ENCODE measurements at places on chromosomes 1 and 21. TPM values are rescaled to one million over a fixed set of nuclear protein-coding genes. Genes with fewer than 3 reads are reported as not detected.

- DNase-seq: no peak
These were observed 1.7 kb downstream of the TSPEAR start for GRCh38 chr21:44709426-44710293.

Gene CD84
- polyA plus RNA-seq: 3.2 TPM

GRCh38 chr1:61636814-61637213 is 88.1 kb downstream of the TM2D1 start:
- no peak for DNase-seq

DNA sequence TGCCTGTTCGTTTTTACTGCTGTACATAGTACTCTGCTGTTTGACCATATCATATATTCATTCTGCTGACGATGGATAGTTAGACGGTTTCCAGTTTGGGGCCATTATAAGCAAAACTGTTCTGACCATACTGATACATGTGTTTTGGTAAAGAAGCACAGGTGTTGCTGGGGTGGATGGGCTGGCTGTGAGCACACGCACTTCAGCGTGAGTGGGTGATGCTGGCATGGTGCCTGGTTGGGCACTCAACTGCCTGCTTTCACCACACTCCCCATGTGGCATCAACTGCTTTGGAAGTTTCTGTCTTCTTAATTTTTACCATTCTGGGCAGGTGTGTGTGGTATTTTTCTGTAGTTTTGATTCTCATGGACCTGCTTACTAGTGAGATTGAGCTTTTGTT is 37.3 kb downstream of the ADARB1 start:
- DNase-seq: no peak

GRCh38 chr1:215056584-215056983 is 26.0 kb upstream of the KCNK2 start:
- no peak for DNase-seq

GRCh38 chr1:180652792-180653191 is 21.0 kb downstream of the XPR1 start:
- no peak for DNase-seq

GRCh38 chr21:41900401-41900800 is 21.3 kb upstream of the PRDM15 start:
- no peak for DNase-seq

DNA sequence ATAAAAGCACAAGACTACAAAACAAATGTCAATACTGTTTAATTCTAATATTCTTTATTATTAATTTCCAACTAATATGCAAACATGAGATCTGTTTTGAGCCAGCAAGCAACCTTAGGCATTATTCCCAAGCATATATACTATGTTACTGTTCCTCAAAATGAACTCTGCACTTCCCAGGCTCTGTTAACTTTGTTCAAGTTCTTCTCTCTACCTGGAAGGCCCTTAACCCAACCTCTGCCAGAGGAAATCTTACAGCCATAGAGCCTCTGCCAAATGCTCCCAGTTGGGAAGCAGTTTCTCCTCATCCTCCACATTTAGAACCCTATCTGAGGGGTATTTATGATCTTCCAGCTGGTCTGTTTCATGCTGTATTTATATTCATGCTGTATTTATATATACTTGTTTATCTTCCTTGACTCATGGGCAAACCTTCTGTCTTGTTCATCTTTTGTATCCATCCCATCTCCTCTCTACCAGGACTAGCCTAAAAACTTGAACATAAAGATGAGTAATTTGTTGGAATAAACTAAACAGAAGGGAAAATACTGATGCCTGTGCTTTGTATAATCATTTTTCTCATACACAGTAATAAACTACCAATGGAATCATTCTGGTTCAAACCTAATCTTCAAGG is 5.3 kb downstream of the IVNS1ABP start:
- no peak for DNase-seq

Gene MAEL
- 0.99 TPM for polyA plus RNA-seq

Gene ENO1
- 354 TPM for polyA plus RNA-seq

Gene AGO3
- polyA plus RNA-seq: 12.3 TPM

- DNase-seq: no peak
These were observed 65.4 kb upstream of the SSBP3 start for GRCh38 chr1:54471588-54471987.

Data from hindlimb muscle (tissue), 1 donor.